ENCODE measurements at places on chromosomes 12 and 14.

GRCh38 chr12:108055141-108055540 is 73.9 kb upstream of the WSCD2 start:
- H3K4me1 ChIP-seq, result no peaks in the 10 kb centered on the region
- no peaks in the 10 kb centered on the region for H3K36me3 ChIP-seq
- no peak overlapping the region for H3K27ac ChIP-seq
- no peak overlapping the region for H3K4me3 ChIP-seq
- no peak for DNase-seq
- H3K27me3 ChIP-seq, result no peaks in the 10 kb centered on the region

GRCh38 chr14:34201909-34202637 is 251.2 kb upstream of the EGLN3 start:
- no peak overlapping the region for H3K4me3 ChIP-seq
- no peak overlapping the region for H3K27ac ChIP-seq
- H3K27me3 ChIP-seq, result no peaks in the 10 kb centered on the region
- DNase-seq, result no peak

- no peaks in the 10 kb centered on the region for H3K36me3 ChIP-seq
- H3K27ac ChIP-seq, result no peak overlapping the region
These were observed 13.6 kb downstream of the CCDC198 start for GRCh38 chr14:57480051-57480450.

DNA sequence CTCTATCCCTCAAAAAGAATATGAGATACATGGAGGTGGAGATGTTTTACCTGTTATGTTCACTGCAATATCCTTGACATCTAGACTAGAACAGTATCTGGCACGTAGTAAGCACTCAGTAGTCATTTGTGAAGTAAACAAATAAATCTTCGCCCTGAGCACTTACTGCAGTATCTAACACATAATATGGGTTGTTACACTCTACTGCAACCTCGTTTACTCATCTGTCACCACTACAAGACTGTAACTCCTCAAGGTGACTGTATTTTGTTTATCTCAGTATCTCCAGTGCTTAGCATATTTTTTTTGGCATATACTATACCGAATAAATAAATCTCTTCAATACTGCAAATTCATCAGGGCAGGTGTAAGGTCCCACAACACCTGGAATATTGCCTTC is 66.1 kb downstream of the WASHC3 start:
- no peak for DNase-seq
- no peaks in the 10 kb centered on the region for H3K36me3 ChIP-seq
- H3K4me1 ChIP-seq, result no peaks in the 10 kb centered on the region
- H3K27me3 ChIP-seq, result no peaks in the 10 kb centered on the region
- no peak overlapping the region for H3K27ac ChIP-seq

GRCh38 chr14:55317542-55318306 is 46.5 kb downstream of the FBXO34 start:
- no peak overlapping the region for H3K4me3 ChIP-seq
- no peak for DNase-seq
- H3K36me3 ChIP-seq, result peaks cover 6% of the 10 kb centered on the region
- H3K4me1 ChIP-seq, result peaks cover 5% of the 10 kb centered on the region
- H3K27ac ChIP-seq, result no peak overlapping the region
- no peaks in the 10 kb centered on the region for H3K27me3 ChIP-seq

GRCh38 chr12:10406725-10407124 is 2.8 kb downstream of the KLRC4 start:
- peak overlapping the region; percentile 42 for H3K27ac ChIP-seq
- no peak for DNase-seq
- peaks cover 8% of the 10 kb centered on the region for H3K4me1 ChIP-seq
- no peaks in the 10 kb centered on the region for H3K27me3 ChIP-seq
- H3K36me3 ChIP-seq, result peaks cover 59% of the 10 kb centered on the region

GRCh38 chr14:67717048-67717447 is 15.4 kb downstream of the RDH12 start:
- no peak for DNase-seq
- H3K27me3 ChIP-seq, result peaks cover 5% of the 10 kb centered on the region
- no peak overlapping the region for H3K4me3 ChIP-seq
- no peak overlapping the region for H3K27ac ChIP-seq
- H3K36me3 ChIP-seq, result no peaks in the 10 kb centered on the region
- H3K4me1 ChIP-seq, result no peaks in the 10 kb centered on the region

GRCh38 chr12:19694627-19695026 is 255.3 kb downstream of the AEBP2 start:
- H3K4me3 ChIP-seq, result no peak overlapping the region
- no peaks in the 10 kb centered on the region for H3K4me1 ChIP-seq
- no peak for DNase-seq
- H3K27ac ChIP-seq, result no peak overlapping the region
- no peaks in the 10 kb centered on the region for H3K36me3 ChIP-seq

DNA sequence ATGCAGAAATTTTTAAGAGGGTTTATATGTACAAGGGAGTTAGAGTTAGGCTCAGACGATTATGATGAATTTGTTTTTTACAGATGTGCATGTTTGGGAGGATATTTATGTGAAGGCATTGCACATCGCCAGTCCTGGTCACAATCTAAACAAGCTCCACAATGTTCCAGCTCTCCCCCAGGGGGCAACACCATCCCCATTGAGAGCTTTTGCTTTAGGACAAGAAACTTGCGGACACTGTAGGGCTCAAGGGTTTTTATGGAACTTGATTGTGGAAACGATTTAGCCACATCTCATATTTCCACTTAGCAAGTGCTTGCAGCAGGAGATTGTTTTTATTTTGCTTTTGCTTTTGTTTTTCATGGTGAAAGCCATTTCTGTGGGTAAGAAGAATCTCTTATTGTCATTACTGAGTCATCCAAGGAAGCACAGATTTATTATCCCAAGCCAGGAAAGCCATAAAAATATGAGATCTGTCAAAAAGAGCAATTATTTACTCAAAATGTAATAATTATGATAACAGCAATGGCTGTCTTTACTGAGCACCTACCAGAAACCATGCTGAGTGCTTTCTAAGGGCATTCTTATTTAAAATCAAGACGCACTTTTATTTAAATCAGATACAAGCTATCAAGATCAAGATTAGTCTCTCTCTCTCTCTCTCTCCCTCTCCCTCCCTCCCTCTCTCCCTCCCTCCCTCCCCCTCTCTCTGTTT is 276.7 kb upstream of the SRRM4 start:
- H3K4me3 ChIP-seq, result no peak overlapping the region
- no peak overlapping the region for H3K27ac ChIP-seq
- no peaks in the 10 kb centered on the region for H3K27me3 ChIP-seq
- no peaks in the 10 kb centered on the region for H3K36me3 ChIP-seq
- no peaks in the 10 kb centered on the region for H3K4me1 ChIP-seq

GRCh38 chr14:65180725-65181025 is 78.4 kb upstream of the MAX start:
- H3K4me1 ChIP-seq, result no peaks in the 10 kb centered on the region
- DNase-seq, result no peak
- H3K27me3 ChIP-seq, result no peaks in the 10 kb centered on the region
- H3K4me3 ChIP-seq, result no peak overlapping the region
- no peaks in the 10 kb centered on the region for H3K36me3 ChIP-seq
- no peak overlapping the region for H3K27ac ChIP-seq

- no peak overlapping the region for H3K27ac ChIP-seq
- no peaks in the 10 kb centered on the region for H3K4me1 ChIP-seq
- H3K36me3 ChIP-seq, result no peaks in the 10 kb centered on the region
These were observed 1226.0 kb upstream of the SEL1L start for GRCh38 chr14:82759656-82760055.

GRCh38 chr14:103688906-103689902 is 26.0 kb downstream of the XRCC3 start:
- no peak overlapping the region for H3K27ac ChIP-seq
- no peak for DNase-seq
- no peak overlapping the region for H3K4me3 ChIP-seq
- no peaks in the 10 kb centered on the region for H3K27me3 ChIP-seq
- peaks cover 56% of the 10 kb centered on the region for H3K36me3 ChIP-seq

- no peak overlapping the region for H3K4me3 ChIP-seq
- no peak for DNase-seq
- no peaks in the 10 kb centered on the region for H3K27me3 ChIP-seq
These were observed 17.0 kb downstream of the OR8S1 start for GRCh38 chr12:48542300-48542928.

DNA sequence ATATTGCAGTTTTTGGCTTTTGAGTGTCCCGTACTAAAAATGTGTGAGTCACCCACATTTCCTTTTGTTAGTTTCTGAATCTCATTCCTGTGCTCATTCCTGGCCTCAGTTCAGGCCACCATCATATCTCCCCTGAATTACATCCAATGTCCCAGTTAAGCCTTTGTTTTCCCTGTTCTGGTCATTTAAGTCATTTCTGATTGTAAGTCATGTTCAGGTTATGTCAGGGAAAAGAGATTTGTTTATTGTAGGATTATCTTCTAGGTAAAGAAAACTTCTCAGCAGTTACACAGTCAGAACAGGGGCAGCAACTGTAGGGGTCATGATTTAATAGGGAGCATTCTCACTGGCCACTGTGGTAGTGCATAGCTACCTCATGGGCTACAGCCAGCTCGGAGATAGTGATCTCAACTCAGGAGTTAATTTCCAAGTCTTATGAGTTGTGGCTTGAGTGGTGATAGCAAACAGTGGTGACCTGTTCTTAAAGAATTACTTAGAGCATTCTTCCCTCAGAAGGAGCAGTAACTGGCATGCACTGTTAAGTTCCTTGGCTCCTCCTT is 6.7 kb downstream of the DDX47 start:
- H3K27ac ChIP-seq, result no peak overlapping the region
- H3K27me3 ChIP-seq, result no peaks in the 10 kb centered on the region
- H3K4me1 ChIP-seq, result no peaks in the 10 kb centered on the region
- no peak overlapping the region for H3K4me3 ChIP-seq
- no peak for DNase-seq

- no peaks in the 10 kb centered on the region for H3K36me3 ChIP-seq
- no peaks in the 10 kb centered on the region for H3K27me3 ChIP-seq
- no peak for DNase-seq
- peak overlapping the region; percentile 56 for H3K27ac ChIP-seq
These were observed 12.4 kb upstream of the NUP107 start for GRCh38 chr12:68674376-68674775.

GRCh38 chr12:48985901-48986300 is 7.8 kb downstream of the WNT1 start:
- peaks cover 3% of the 10 kb centered on the region for H3K27me3 ChIP-seq
- H3K4me1 ChIP-seq, result peaks cover 17% of the 10 kb centered on the region
- DNase-seq, result no peak
- H3K4me3 ChIP-seq, result no peak overlapping the region
- H3K27ac ChIP-seq, result no peak overlapping the region
- H3K36me3 ChIP-seq, result no peaks in the 10 kb centered on the region

DNA sequence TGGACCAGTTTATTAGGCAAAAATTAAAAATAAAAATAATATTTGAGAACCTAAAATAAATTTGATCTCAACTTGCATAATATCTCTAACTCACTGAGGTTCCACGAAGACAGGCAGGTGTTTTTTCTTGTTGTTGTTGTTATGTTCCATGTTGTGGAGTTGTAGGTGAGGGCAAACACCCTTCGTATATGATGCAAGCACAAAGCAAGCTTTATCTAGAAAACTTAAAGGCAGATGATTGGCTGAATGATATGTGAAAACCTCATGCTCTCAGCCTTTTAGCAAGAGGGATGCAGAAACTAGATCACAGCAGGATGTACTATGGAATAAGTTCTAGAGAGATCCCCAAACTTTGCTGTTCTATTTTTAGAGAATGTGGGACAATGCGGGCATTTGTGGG is 502.7 kb downstream of the ETNK1 start:
- H3K4me3 ChIP-seq, result no peak overlapping the region
- H3K27me3 ChIP-seq, result no peaks in the 10 kb centered on the region
- no peak for DNase-seq
- H3K4me1 ChIP-seq, result no peaks in the 10 kb centered on the region
- H3K27ac ChIP-seq, result no peak overlapping the region
- no peaks in the 10 kb centered on the region for H3K36me3 ChIP-seq

DNA sequence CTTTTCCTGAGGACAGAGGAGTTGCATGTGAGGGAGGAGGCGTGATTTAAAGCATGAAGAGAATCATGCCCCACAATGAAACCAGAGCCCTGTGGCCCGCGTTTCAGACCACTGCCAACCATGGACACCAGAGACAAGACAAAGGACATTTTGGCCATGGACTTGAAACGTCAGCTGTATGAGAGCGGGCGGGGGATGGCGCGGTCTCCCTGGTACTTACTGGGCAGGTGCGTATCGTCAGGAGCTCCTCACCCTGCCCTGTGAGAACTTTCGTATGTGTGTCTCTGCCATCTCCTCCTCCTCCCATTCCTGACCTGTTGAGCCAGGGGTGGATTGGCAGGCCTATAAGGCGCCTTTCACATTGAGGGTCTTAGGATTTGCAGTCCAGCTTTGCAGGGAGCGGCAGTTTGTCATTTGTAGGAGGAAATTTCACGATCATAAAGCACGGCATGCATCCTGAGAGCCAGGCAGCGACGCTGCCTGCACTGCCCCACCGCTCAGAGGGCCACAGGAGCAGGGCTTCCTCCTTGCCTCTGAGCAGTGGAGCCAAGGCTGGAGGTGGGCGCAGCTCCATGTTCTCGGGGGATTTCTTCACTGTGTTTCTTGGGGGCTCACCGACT is 22.2 kb downstream of the SFSWAP start:
- peaks cover 74% of the 10 kb centered on the region for H3K36me3 ChIP-seq
- no peaks in the 10 kb centered on the region for H3K4me1 ChIP-seq
- no peak for DNase-seq
- H3K27me3 ChIP-seq, result no peaks in the 10 kb centered on the region
- H3K4me3 ChIP-seq, result no peak overlapping the region

- no peak for DNase-seq
- peaks cover 6% of the 10 kb centered on the region for H3K4me1 ChIP-seq
- no peaks in the 10 kb centered on the region for H3K36me3 ChIP-seq
- no peak overlapping the region for H3K27ac ChIP-seq
These were observed 350.6 kb downstream of the CACNA1C start for GRCh38 chr12:2403221-2403976.

DNA sequence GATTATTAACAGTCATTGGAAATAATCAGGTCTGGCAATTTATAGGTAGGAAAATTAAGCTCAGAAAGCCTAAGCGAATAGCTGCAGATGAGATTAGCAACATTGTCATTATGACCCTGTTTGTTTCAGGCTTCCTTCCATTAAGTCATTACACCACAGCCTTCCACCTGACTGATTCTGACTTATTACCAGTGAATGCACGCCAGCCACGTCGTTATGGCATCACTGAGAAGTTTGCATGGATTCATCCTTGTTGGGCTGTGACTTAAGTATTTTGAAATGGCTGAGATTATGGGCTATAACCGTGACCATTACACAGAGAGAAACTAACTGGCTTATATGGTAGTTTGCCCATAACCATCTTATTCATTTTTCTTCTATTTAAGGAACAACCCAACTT is 18.6 kb downstream of the RASSF8 start:
- no peaks in the 10 kb centered on the region for H3K27me3 ChIP-seq
- H3K4me1 ChIP-seq, result no peaks in the 10 kb centered on the region
- no peaks in the 10 kb centered on the region for H3K36me3 ChIP-seq
- no peak for DNase-seq
- H3K27ac ChIP-seq, result no peak overlapping the region

- DNase-seq, result no peak
- peak overlapping the region; percentile 58 for H3K4me3 ChIP-seq
- H3K4me1 ChIP-seq, result peaks cover 24% of the 10 kb centered on the region
- no peaks in the 10 kb centered on the region for H3K36me3 ChIP-seq
- peak overlapping the region; percentile 55 for H3K27ac ChIP-seq
These were observed 1.0 kb upstream of the CAMKK2 start for GRCh38 chr12:121297435-121297991.
